ENCODE measurements at places on chromosomes 3 and 15.

GRCh38 chr15:97687654-97688053, 272.8 kb upstream of the ARRDC4 start:
- no peaks in the 10 kb centered on the region for H3K27me3 ChIP-seq
- H3K27ac ChIP-seq: no peak overlapping the region
- no peak for DNase-seq
- H3K36me3 ChIP-seq: no peaks in the 10 kb centered on the region
- no peak overlapping the region for H3K4me3 ChIP-seq
- H3K4me1 ChIP-seq: no peaks in the 10 kb centered on the region

DNA sequence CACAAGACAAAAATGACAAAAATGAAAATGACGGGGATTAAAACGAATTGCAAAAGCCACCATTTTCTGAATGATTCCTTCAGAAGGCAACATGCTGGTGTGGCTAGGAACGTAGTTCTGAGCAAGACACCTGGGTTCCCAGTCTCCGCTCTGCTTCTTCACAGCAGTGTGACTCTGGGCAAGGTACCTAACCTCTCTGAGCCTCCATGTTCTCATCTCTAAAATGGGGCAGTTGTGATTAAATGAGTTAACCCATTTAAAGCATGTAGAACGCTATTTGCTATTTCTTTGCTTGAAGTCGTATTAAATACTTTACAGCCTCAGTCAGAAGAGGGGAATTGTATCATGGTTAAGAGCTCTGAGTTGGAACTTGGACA, 23.6 kb downstream of the BHLHE40 start:
- no peaks in the 10 kb centered on the region for H3K27me3 ChIP-seq
- H3K4me1 ChIP-seq: peaks cover 20% of the 10 kb centered on the region

DNA sequence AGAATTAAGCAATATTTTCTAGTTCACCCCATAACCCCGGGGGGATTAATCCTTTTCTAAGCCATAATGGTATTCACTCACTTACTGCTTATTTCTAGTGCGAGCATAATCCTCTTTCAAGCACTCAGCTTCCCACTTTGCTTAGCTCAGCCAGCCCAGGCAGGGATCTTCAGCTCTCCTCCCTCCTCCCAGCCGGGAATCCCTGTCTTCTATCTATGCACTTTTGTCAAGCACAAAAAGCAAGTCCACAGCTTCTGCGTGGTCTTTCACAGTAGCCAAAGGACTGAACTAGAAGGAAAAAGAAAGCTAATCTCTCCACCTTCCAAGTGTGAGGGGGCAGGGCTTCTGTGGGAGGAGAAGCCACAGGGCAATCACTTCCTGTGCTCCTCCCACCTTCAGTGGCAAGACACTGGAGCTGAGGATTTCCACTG, 62.8 kb downstream of the PEX5L start:
- no peaks in the 10 kb centered on the region for H3K27me3 ChIP-seq
- DNase-seq: no peak
- no peaks in the 10 kb centered on the region for H3K36me3 ChIP-seq
- H3K4me3 ChIP-seq: no peak overlapping the region
- H3K27ac ChIP-seq: no peak overlapping the region
- no peaks in the 10 kb centered on the region for H3K4me1 ChIP-seq

DNA sequence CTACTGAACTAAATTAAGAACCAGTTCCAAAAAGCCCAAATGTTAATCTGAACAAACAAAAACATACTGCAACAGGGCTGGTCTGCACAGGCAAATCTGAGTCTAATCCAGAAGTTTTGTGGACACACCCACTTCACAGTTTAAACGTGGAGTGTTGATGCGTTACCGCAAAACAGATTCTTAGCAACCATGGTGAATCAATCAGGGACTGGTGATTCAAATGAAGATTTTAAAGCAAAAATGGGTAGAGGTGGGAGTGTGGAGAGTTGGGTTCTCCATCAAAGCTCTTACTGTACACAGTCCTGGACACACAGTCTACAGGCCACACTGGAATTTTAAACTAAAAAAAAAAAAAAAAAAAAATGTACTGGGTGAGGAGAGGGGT, 5.2 kb downstream of the ANXA2 start:
- peaks cover 91% of the 10 kb centered on the region for H3K4me1 ChIP-seq
- no peak overlapping the region for H3K4me3 ChIP-seq
- H3K36me3 ChIP-seq: no peaks in the 10 kb centered on the region
- peak overlapping the region; percentile 62 for H3K27ac ChIP-seq
- H3K27me3 ChIP-seq: no peaks in the 10 kb centered on the region

GRCh38 chr3:138219255-138219654, 32.2 kb downstream of the ARMC8 start:
- H3K27me3 ChIP-seq: no peaks in the 10 kb centered on the region
- no peaks in the 10 kb centered on the region for H3K4me1 ChIP-seq
- H3K36me3 ChIP-seq: peaks cover 16% of the 10 kb centered on the region
- no peak overlapping the region for H3K27ac ChIP-seq
- H3K4me3 ChIP-seq: no peak overlapping the region
- DNase-seq: no peak

GRCh38 chr3:23270423-23270822, 67.3 kb downstream of the UBE2E2 start:
- no peaks in the 10 kb centered on the region for H3K27me3 ChIP-seq
- H3K4me3 ChIP-seq: no peak overlapping the region
- H3K4me1 ChIP-seq: no peaks in the 10 kb centered on the region
- H3K27ac ChIP-seq: no peak overlapping the region

DNA sequence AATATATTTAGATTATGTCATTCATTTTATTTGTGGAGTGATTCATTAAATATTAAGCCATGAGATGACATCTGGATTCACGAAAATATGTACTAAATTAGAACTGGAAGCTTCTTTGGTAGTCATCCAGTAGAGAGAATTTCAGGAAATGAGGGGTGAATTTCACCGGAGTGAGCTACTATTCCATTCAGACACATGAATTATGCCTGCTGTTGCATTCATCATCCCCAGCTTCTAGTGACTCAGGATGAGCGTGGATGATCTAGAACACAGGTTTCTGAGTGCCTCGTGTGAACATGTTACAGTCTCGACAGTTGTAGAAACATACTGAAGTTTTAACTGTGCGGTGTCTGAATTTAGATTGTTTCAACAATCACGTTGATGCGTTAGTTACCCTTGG, 42.9 kb upstream of the GABRG3 start:
- H3K27me3 ChIP-seq: no peaks in the 10 kb centered on the region
- H3K4me1 ChIP-seq: no peaks in the 10 kb centered on the region
- H3K36me3 ChIP-seq: no peaks in the 10 kb centered on the region
- H3K27ac ChIP-seq: no peak overlapping the region

DNA sequence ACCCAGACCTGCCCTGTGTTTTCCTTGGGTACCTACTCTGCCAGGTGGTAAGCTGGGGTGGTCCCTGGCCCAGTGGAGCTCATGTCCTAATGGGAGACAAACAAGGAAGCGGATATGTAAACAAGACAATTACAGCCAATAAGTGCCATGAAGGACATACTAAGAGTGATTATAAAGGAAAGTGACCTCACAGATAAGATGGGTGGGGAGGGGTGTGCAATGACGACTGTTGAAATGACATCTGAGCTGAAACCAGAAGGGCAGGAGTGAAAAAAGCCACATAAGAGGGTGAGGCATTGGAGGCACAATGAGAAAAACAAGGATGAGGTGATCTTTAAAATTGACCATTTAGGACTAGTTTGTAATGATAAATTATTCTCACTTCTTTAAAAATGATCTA, 336.2 kb upstream of the IL12A start:
- no peaks in the 10 kb centered on the region for H3K36me3 ChIP-seq
- H3K27ac ChIP-seq: no peak overlapping the region
- no peaks in the 10 kb centered on the region for H3K4me1 ChIP-seq
- no peaks in the 10 kb centered on the region for H3K27me3 ChIP-seq
- no peak overlapping the region for H3K4me3 ChIP-seq

DNA sequence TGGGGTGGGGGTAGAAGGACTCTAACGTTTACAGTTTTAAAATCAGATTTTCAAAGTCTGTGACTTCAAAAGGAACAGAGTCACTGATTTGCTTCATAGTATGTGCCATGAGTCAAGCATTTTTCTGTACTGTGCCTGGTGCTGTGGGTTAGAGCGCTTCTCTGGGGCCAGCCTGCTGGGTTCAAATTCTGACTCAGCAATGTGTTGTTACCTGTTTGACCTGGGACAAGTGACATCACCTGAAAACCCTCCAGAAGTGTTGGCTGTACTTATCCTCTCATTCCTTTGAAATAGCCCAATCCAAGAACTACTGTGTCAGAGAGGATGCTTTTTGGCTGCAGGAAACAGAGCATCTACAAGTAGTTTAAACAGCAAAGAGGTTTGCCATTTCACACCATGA, 101.7 kb downstream of the LSM3 start:
- no peak for DNase-seq
- H3K27ac ChIP-seq: no peak overlapping the region
- no peak overlapping the region for H3K4me3 ChIP-seq
- no peaks in the 10 kb centered on the region for H3K27me3 ChIP-seq
- H3K4me1 ChIP-seq: no peaks in the 10 kb centered on the region

DNA sequence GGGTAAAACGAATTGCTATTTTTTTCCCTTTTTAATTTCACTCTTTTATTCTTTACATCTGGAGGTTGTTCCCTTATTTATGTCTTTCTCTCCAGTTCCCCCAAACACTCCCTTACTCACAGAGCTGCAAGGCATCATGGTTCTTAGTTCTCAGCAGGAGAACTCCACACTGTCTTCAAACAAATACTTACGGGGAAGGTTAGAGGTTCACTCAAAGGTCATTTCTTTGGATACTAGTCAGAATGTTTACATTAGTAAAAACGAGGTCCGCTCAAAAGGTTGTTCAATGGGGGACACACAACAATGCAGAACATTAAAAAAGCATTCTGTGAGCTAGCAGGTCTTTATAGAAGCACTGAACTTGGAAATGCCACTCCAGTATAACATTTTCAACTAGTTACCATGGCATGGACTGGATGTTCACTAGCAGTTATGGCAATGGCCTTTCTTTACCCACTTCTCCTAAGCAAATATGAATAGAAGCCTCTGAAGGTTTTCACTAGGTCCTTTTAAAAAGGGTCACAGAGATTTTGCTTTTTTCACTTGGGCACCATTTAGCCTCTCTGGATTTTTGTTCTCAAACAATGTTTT, 201.7 kb downstream of the MEIS2 start:
- DNase-seq: no peak
- peaks cover 13% of the 10 kb centered on the region for H3K36me3 ChIP-seq
- H3K4me3 ChIP-seq: no peak overlapping the region
- no peaks in the 10 kb centered on the region for H3K27me3 ChIP-seq
- peaks cover 11% of the 10 kb centered on the region for H3K4me1 ChIP-seq

GRCh38 chr15:62394079-62394478, 229.0 kb upstream of the C2CD4B start:
- peaks cover 14% of the 10 kb centered on the region for H3K4me1 ChIP-seq
- no peaks in the 10 kb centered on the region for H3K36me3 ChIP-seq
- H3K4me3 ChIP-seq: no peak overlapping the region
- no peaks in the 10 kb centered on the region for H3K27me3 ChIP-seq

DNA sequence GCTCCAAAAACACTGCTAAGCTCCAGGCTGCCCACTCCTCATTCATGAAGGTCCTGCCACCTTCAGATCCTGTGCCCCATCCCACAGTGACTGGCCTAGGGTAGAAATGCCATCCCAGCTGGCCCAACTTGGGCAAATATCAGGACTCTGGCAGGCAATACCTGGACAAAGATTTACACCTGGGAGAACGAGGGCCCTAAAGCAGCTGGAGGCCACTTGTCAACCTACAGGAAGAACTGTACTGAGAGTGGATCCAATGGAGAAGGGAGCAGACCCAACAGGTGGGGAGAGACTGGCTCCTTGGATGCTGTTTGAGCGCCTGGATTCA, 57.1 kb upstream of the GATA2 start:
- H3K4me1 ChIP-seq: peaks cover 13% of the 10 kb centered on the region
- no peak overlapping the region for H3K27ac ChIP-seq
- no peaks in the 10 kb centered on the region for H3K27me3 ChIP-seq
- H3K4me3 ChIP-seq: no peak overlapping the region

DNA sequence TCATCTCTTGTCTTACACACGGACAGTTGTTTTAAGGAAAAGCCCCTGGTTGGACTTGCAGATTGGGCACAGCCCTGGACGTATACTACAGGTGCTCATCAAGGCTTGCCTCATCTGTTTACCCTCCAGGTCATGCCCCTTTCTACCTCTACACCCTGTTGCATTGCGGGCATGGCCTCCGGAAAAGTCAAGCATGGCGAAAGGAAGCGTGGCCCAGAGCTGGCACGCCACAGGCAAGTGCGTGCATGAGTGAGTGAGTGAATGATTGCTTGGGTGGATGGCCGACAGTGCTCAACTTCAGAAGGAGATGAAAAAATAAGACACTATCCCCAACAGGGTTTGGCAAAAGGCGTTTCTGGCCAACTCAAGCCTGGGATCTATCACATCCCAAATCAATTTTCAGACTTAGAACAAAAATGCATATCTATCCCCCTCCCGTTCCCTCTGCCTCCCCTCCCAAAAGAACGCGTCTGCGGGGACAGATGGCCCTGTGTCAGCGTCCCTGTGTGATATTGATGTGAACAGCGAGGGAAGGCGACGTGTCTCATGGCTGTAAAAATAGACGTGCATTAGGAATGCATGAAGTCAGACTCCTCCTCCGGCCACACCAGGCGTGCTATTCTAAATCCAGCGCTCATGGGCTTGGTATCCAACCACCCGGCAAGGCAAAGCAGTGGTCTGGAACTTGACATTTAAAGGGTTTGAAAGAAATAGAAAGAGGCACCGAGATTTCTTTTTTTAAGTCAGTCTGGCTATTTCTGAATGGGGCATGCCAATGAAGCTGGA, 96.0 kb downstream of the RPLP1 start:
- H3K27me3 ChIP-seq: no peaks in the 10 kb centered on the region
- no peaks in the 10 kb centered on the region for H3K4me1 ChIP-seq
- H3K36me3 ChIP-seq: no peaks in the 10 kb centered on the region
- H3K4me3 ChIP-seq: no peak overlapping the region
- H3K27ac ChIP-seq: no peak overlapping the region
- DNase-seq: no peak

- no peaks in the 10 kb centered on the region for H3K36me3 ChIP-seq
- no peak overlapping the region for H3K4me3 ChIP-seq
- H3K4me1 ChIP-seq: no peaks in the 10 kb centered on the region
- no peak for DNase-seq
Observed at GRCh38 chr3:180275176-180275575, 238.4 kb upstream of the PEX5L start.

- H3K4me1 ChIP-seq: no peaks in the 10 kb centered on the region
- no peak overlapping the region for H3K4me3 ChIP-seq
- H3K27ac ChIP-seq: no peak overlapping the region
- H3K27me3 ChIP-seq: no peaks in the 10 kb centered on the region
Observed at GRCh38 chr15:94586099-94586498, 354.7 kb downstream of the MCTP2 start.

DNA sequence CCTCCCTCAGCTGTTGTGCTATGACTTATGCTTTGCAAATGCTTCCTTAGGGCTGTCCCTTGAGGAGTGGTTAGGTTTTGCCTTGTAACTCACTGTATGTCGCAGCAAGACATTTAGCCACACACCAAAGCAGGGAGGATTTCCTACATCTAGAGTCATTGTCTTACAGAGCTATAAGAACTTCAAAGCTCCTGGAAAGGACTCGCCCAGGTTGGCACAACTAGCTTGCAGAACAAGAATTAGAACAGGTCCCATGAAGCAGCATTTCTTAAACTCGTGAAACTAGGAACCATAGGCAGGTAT, 19.4 kb upstream of the ACAP2 start:
- no peak overlapping the region for H3K4me3 ChIP-seq
- no peak overlapping the region for H3K27ac ChIP-seq
- H3K36me3 ChIP-seq: no peaks in the 10 kb centered on the region
- no peaks in the 10 kb centered on the region for H3K27me3 ChIP-seq
